CD4-positive, alpha-beta T cell treated with Interleukin-10 for 1 hour (primary cell): ENCODE measurements at places on chromosomes 16 and 17.

GRCh38 chr16:75196836-75197235 is 10.1 kb downstream of the CTRB2 start:
- no peak for DNase-seq

- DNase-seq = no peak
Measured at GRCh38 chr17:44979426-44979995, 11.4 kb upstream of the C1QL1 start.

DNA sequence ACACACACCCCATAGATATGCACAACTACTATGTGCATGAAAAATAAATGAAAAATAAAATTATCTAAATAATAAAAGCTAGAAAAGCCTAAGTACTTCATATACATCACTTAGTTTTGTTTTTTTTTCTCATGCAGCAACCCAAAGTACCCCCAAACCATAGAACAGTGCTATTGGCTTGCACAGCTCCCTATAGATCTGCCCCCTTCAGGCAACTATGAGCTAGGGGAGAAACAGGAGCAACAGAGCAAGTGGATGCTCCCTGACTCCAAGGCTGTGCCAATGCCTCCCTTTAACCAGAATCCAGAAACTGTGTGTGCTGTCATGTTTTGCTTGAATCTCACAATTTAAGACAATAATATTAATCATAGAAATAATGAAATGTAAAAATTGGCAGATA is 605.5 kb downstream of the TOX3 start:
- no peak for DNase-seq

GRCh38 chr17:27240802-27241155 is 53.1 kb upstream of the WSB1 start:
- DNase-seq = no peak

GRCh38 chr17:79955167-79955549 is 80.5 kb downstream of the TBC1D16 start:
- DNase-seq = no peak

DNA sequence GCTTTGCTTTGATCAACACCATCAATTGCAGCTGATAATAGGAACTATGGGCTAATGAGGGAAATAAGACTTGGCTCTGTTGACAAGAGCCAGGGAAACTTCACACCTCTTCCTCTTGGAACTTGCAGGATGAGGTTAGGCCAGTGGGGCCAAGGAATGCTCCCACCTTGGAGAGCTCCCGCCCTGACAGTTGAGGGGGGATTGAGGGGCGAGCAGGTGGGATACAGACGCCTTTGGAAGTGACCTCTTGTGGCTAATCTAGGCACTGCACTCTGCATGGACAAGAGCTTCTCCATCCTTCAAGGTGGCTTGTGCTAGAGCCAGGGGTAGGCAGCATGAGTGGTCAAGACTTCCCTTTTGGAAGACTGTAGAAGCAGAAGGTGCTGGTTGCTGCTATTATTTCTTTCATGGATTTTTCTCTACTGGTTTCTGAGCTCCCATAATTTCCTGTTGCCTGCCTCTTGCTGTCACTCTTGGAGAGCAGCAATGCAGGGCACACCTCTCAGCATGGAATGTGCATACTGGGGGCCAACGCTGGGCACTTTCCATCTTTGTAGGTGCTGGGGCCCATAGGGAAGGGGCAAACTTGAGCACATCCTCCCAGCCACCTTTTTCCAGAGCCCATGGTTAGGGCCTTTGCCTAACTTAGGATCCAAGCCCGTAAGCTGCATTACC is 2.3 kb upstream of the PHF12 start:
- peak; percentile 60 for DNase-seq

DNA sequence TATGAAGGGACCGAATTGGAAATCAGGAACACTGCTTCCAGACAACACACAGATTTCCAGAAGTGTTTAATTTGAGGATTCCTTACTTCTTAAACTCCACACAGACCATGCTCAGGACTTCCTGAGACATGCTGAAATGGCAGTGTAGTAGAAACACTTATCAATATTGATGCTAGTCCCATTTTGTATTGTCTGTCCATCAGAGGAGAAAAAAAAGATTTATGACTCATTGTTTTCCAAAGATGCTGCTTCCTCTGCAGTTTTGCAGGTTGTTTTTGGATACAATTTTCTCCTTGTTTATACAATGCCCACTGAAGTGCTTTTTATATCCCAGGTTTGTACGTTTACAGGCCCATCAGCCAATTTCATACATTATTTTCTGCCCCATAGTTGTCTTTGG is 68.3 kb upstream of the TANC2 start:
- no peak for DNase-seq

- DNase-seq = no peak
Measured at GRCh38 chr17:9116861-9117568, 95.7 kb downstream of the NTN1 start.

DNA sequence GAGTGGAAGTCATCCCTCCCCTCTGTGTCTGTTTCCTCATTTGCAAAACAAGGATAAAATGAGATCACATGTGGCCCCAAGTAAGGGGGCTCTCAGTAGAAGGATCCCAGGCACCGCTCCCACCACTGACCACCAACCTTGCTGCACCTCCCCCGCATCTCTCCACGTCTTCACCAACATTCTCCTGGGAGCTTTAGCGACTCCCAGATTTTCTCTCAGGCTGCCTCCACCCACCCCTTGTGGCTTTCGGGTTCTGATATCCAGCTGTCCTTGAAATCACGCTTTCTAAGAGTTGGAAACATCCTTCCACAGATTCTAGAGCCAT is 16.4 kb upstream of the NTN1 start:
- DNase-seq = no peak

DNA sequence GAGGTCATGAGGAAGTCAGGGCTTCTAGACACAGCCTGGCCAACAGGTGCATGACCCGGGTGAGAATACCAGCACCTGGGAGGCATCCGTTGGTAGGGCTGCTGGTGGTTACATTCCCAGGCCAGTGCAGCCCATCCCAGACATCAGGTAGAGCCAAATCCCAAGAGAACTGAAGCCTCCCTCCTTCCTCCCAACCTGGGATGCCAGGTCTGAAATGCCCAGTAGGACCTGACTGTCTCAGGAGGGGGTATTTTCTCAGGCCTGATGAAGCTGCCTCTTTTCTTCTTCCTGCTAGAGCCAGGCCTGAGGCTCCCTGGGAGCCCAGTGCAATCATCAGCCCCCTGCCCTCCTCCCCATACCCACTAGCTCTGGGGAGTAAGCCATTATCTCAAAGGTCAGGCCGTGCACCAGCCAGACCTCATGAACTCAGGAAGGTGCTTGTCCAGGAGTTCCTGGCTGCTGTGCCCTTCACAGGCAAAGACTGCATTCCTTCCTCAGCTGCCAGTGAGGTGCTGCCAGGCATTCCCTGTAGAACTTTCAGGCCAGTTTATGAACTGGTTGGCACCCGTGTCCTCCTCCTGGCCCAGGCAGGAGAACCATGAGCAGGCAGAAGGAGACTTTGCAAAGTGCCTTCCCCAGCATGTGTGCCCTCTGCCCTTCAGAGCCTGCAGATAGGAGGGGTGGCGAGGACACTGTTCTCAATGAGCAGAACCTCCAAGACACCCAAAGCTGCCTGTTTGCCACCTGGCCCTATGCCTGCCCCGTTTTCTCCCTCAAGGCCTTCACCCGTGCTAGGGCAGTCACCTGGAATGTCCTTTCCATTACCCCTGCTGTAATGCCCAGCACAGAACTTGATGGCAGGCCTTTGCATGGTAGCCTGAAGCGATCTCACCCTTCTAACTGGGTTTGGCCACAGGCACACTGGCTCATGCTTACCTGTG is 7.6 kb downstream of the TBX2 start:
- no peak for DNase-seq
